ENCODE measurements at places on chromosomes 5 and 9. TPM values are rescaled to one million over a fixed set of nuclear protein-coding genes. Genes with fewer than 3 reads are reported as not detected.

SPINK5 gene
- total RNA-seq, result 0.21 TPM

SETX gene
- 128 TPM for total RNA-seq

AMBP gene
- not detected for total RNA-seq

SV2C gene
- total RNA-seq, result 2.1 TPM

TEX48 gene
- total RNA-seq, result not detected

ALDH1A1 gene
- total RNA-seq, result 67.9 TPM

KCTD16 gene
- 1.6 TPM for total RNA-seq

FOXD4L3 gene
- total RNA-seq, result not detected

FGF18 gene
- total RNA-seq, result 1.0 TPM

TUSC1 gene
- total RNA-seq, result 9.0 TPM

DOCK8 gene
- 12.5 TPM for total RNA-seq

FGD3 gene
- total RNA-seq, result 7.4 TPM

LHX3 gene
- not detected for total RNA-seq

Data from urinary bladder (tissue), 4 donors.